ENCODE measurements at places on chromosomes 5 and 9. TPM values are rescaled to one million over a fixed set of nuclear protein-coding genes. Genes with fewer than 3 reads are reported as not detected.

GRCh38 chr5:82717738-82718137 is 359.5 kb downstream of the TMEM167A start:
- no peak overlapping the region for H3K4me3 ChIP-seq
- no peaks in the 10 kb centered on the region for H3K36me3 ChIP-seq
- DNase-seq, result no peak
- H3K27me3 ChIP-seq, result no peaks in the 10 kb centered on the region
- H3K27ac ChIP-seq, result no peak overlapping the region
- H3K4me1 ChIP-seq, result no peaks in the 10 kb centered on the region

DNA sequence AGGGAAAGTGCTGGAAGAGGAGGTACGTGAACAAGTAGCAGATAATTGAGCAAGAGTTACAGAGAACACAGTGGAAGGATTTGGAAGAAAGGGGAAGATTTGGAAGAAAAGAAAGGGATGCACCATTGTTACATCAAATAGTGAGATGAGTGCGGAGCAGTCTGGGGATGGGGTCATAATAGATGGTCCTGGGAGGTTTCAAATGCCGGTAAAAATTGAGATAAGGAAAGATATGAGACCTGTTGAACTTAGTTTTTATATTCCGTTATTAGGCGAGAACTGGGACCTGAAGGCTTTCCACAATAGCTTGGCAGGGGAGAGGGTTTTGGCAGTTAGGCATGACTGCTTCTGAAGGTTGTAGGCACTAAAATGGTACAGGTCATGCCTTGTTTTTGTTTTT is 20.9 kb downstream of the ATP6V0E1 start:
- H3K27ac ChIP-seq, result no peak overlapping the region
- DNase-seq, result no peak
- H3K4me3 ChIP-seq, result no peak overlapping the region
- H3K4me1 ChIP-seq, result peaks cover 54% of the 10 kb centered on the region

DNA sequence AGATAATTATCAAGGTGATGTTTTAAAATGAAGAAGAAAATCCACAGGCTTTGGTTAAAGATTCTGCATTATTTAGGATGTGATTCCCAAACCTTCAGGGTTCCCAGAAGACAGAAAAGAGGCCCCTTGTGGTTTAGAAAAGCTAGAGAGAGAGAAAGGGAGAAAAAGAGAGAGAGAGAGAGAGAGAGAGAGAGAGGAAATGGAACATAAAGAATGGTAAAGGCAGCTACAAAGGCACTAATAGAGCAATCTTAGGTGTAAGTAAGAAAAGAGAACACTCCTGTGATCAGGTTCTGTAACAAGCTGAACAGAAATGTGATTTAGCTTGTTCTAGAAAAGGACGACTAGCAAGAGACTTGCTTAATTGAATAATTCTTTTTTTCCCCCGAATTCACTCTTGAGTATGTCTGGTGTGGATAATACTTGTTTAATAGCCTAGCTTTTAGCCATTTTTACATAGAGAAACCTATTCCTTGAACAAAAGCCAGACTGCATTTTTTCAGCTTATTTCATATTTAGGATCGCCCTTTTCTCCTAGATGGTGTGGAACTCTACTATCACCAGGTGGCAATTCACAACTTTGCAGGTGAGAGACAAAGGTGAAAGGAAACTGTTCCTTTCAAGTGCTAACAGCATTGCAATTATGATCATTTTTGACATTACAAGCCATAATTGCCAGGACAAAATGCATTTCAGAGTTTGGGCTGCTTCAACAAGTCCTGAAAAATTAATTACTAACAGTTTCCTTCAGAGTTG is 57.6 kb upstream of the SH3GL2 start:
- no peaks in the 10 kb centered on the region for H3K27me3 ChIP-seq
- H3K27ac ChIP-seq, result no peak overlapping the region
- no peak overlapping the region for H3K4me3 ChIP-seq

GRCh38 chr5:83955916-83956315 is 235.3 kb upstream of the HAPLN1 start:
- H3K27me3 ChIP-seq, result no peaks in the 10 kb centered on the region
- no peaks in the 10 kb centered on the region for H3K36me3 ChIP-seq
- no peaks in the 10 kb centered on the region for H3K4me1 ChIP-seq
- no peak for DNase-seq

GRCh38 chr5:69292306-69292705 is 40.3 kb downstream of the CCDC125 start:
- H3K27me3 ChIP-seq, result no peaks in the 10 kb centered on the region
- no peaks in the 10 kb centered on the region for H3K4me1 ChIP-seq
- peaks cover 42% of the 10 kb centered on the region for H3K36me3 ChIP-seq
- H3K27ac ChIP-seq, result no peak overlapping the region
- DNase-seq, result no peak

- H3K4me3 ChIP-seq, result peak overlapping the region; percentile 70
- peak; percentile 84 for DNase-seq
- H3K4me1 ChIP-seq, result peaks cover 49% of the 10 kb centered on the region
- no peaks in the 10 kb centered on the region for H3K36me3 ChIP-seq
- H3K27me3 ChIP-seq, result peaks cover 64% of the 10 kb centered on the region
- H3K27ac ChIP-seq, result no peak overlapping the region
Measured at GRCh38 chr5:177402271-177403043, 2.0 kb upstream of the PFN3 start.

GRCh38 chr5:337563-338130 is 16.1 kb downstream of the AHRR start:
- no peaks in the 10 kb centered on the region for H3K4me1 ChIP-seq
- H3K36me3 ChIP-seq, result no peaks in the 10 kb centered on the region
- no peak overlapping the region for H3K27ac ChIP-seq
- no peak for DNase-seq
- no peaks in the 10 kb centered on the region for H3K27me3 ChIP-seq

GRCh38 chr9:132238992-132239391 is 77.1 kb downstream of the NTNG2 start:
- H3K4me3 ChIP-seq, result no peak overlapping the region
- H3K36me3 ChIP-seq, result no peaks in the 10 kb centered on the region
- peaks cover 7% of the 10 kb centered on the region for H3K27me3 ChIP-seq
- DNase-seq, result peak; percentile 48
- H3K27ac ChIP-seq, result no peak overlapping the region

DNA sequence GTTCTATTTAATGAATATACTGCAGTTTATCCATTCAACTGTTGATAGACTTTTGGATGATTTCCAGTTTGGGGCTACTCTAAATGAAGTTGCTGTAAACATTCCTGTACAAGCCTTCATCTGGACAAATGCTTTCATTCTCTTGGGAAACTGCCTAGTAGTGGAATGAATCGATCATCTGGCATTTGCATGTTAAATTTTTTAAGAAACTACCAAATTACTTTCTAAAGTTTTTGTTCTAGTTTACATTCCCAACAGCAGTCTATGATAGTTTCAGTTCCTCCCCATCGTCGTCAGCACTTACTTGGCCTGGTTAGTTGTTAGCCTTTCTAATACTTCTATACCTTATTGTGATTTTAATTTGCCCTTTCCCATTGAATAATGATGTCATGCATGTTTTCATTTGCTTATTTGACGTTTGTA is 306.3 kb downstream of the FER start:
- H3K27me3 ChIP-seq, result no peaks in the 10 kb centered on the region
- H3K27ac ChIP-seq, result no peak overlapping the region
- no peak for DNase-seq
- no peaks in the 10 kb centered on the region for H3K36me3 ChIP-seq

GRCh38 chr5:140801494-140801841 is 611 bp downstream of the PCDHA3 start:
- DNase-seq, result no peak
- no peaks in the 10 kb centered on the region for H3K4me1 ChIP-seq
- peak overlapping the region; percentile 39 for H3K4me3 ChIP-seq
- peaks cover 16% of the 10 kb centered on the region for H3K27me3 ChIP-seq
- no peak overlapping the region for H3K27ac ChIP-seq

DNA sequence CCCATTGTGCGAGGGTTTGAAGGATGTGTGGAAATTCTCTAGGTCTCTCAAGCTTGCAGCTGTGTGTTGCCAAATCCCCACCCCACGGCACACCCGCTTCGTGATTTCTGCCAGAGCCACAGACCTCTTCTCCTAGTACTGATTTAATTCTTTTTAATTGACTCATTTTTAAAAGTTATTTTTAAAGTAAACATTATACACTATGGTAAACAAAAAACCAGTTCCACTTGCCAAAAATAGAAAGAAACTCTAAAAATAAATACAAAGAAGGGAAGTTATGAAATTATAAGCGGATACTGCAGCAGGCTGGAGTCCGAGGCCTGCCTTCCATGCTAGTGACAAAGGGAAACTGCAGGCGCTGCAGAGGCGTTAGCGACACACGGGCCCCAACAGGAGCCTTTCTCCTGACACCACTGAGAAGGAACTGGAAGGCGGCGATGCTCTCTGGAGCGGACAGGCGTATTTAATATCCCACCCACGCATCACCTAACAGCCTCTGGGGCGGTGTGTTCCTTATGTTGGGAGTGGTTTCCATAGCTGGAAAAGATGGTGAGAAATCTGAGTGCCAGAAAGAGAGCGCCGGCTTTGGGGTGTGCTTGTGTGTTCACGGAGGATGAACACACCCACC is 122.5 kb downstream of the COL23A1 start:
- H3K27me3 ChIP-seq, result no peaks in the 10 kb centered on the region
- DNase-seq, result peak; percentile 79

GRCh38 chr9:16964228-16964627 is 93.8 kb upstream of the BNC2 start:
- H3K4me1 ChIP-seq, result no peaks in the 10 kb centered on the region
- H3K27me3 ChIP-seq, result no peaks in the 10 kb centered on the region
- H3K36me3 ChIP-seq, result no peaks in the 10 kb centered on the region
- DNase-seq, result no peak

DNA sequence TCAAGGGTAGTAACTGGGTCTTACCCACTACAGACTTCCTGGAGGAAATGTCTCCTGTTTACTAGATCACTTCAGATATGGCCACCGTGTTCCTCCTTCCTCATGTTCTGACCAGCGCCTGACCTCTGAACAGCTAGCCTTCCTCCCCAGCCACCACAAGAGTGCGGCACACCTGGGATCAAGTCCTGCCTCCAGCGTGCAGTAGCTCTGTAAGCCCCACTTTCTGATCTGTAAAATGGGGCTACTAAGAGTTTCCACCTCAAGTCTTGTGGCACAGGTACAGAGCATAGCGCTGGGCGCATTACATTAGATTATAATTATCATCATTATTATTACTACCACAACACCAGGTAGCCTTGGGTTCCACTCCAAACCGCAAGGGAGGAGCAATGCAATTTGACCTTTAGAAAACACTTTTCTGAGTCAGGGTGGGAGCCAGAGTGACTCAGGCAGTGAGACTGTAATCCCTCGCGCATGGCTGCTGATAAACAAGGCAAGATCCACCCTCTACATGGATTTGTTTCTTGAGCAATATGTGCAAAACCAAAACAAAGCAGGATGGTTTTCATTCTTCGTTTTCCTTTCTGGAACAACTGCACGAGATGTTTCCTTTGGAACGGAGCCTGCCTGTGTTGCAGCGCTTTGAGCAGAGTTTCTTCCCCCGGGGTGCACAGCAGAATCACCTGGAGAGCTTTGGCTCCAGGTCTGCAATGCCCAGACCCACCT is 65.0 kb upstream of the ANGPTL2 start:
- H3K4me3 ChIP-seq, result no peak overlapping the region
- no peaks in the 10 kb centered on the region for H3K27me3 ChIP-seq
- peaks cover 47% of the 10 kb centered on the region for H3K4me1 ChIP-seq
- peak; percentile 48 for DNase-seq
- H3K27ac ChIP-seq, result peak overlapping the region; percentile 74

DNA sequence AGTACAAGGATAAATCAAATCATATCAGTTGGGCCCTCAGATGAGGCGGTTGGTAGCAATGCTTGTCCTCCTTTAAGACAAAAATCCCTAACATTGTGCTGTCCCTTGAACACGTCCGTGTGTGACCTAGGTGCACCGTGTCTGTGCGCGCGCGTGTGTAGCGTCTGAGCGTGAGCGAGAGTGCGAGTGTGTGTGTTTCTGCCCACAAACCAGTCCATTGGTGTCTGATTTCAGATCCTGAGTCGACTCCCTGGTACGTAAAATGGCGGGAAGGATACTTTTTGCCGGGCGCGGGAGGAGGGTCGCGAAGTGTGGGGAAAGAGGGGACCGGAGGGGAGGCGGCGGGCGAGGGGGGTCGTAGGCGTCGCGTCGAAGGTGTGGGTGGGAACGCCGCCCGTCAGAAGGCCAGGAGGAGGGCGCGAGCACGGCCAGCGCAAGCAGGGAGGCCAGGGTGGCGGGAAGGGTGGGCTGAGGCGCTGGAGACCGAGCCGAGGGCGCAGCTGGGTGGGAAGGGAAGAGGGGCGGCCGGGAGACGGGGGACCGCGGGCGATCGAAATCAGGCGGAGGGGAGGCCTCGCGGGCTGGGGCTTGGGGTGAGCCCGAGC is 8.9 kb downstream of the OTP start:
- DNase-seq, result no peak
- peak overlapping the region; percentile 53 for H3K4me3 ChIP-seq
- H3K4me1 ChIP-seq, result peaks cover 14% of the 10 kb centered on the region
- H3K36me3 ChIP-seq, result no peaks in the 10 kb centered on the region

- H3K27ac ChIP-seq, result no peak overlapping the region
- no peaks in the 10 kb centered on the region for H3K4me1 ChIP-seq
- H3K36me3 ChIP-seq, result no peaks in the 10 kb centered on the region
- H3K4me3 ChIP-seq, result no peak overlapping the region
- peak; percentile 20 for DNase-seq
Measured at GRCh38 chr5:179241764-179242370, 103.4 kb downstream of the ADAMTS2 start.

GRCh38 chr9:34451545-34451944 is 6.8 kb downstream of the FAM219A start:
- H3K36me3 ChIP-seq, result no peaks in the 10 kb centered on the region
- no peak overlapping the region for H3K4me3 ChIP-seq
- H3K27me3 ChIP-seq, result no peaks in the 10 kb centered on the region
- no peak for DNase-seq
- H3K27ac ChIP-seq, result no peak overlapping the region

GRCh38 chr5:68949711-68950110 is 144.1 kb upstream of the SLC30A5 start:
- DNase-seq, result no peak
- peaks cover 7% of the 10 kb centered on the region for H3K4me1 ChIP-seq
- no peak overlapping the region for H3K4me3 ChIP-seq
- H3K27me3 ChIP-seq, result no peaks in the 10 kb centered on the region
- no peak overlapping the region for H3K27ac ChIP-seq

DNA sequence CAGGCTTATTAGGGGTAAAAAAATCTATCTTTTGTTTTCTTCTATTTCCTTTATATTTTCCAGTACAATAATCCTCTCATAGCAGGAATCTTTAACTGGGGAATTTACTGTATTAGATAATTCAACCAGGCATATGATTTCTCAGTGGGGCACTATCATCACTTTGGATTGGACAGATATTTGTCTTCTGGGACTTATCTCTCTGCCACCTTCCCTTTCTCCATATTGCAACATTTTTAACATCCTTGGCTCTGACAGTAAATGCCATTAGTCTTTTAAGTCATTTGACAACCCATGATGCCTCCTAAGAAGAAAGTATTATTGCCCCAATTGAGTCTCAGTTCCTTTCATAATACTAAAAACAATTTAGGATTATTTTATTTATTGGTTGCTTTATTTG is 304.1 kb downstream of the FGF10 start:
- no peak for DNase-seq
- H3K4me3 ChIP-seq, result no peak overlapping the region
- no peaks in the 10 kb centered on the region for H3K36me3 ChIP-seq
- H3K27me3 ChIP-seq, result no peaks in the 10 kb centered on the region

Gene LCN6
- 2.9 TPM for total RNA-seq

Gene IL9
- not detected for total RNA-seq

Gene PRDM9
- not detected for total RNA-seq

Gene GADD45G
- total RNA-seq, result 14.4 TPM

Gene PLCXD3
- 2.8 TPM for total RNA-seq

Gene TEX48
- total RNA-seq, result not detected

Gene OBP2B
- not detected for total RNA-seq

Gene CLIC3
- 49.3 TPM for total RNA-seq

Measured in lower lobe of right lung (tissue), 2 donors.